GM04503 (cell line): ENCODE measurements at places on chromosomes 13 and 19.

DNA sequence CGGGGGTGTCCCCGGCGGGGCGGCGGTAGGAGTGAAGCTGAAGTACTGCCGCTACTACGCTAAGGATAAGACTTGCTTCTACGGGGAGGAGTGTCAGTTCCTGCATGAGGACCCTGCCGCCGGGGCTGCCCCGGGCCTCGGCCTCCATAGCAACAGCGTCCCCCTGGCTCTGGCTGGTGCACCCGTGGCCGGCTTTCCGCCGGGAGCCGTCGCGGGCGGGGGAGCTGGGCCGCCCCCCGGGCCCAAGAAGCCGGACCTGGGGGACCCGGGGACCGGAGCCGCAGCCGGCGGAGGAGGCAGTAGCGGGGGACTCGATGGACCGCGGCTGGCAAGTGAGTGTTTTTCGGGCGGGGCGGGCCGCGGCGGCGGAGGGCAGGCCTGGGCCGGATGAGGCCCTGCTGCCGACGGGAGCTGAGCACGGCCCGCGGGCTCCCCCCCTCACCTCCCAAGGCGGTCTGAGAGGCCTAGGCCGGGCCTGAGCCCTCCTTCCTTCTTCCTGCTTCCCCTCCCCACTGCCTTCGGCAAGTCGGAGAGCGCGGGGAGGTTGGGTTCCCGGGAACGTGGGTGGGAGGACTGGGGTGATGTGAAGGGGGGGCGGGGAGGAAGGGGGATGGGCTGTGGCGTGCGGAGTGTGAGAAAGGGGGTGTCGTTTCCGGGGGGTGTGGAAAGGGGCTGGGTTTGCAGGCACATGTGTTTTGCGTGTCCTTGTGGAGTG is 568 bp downstream of the PAN3 start:
- peak; percentile 39 for DNase-seq

- DNase-seq, result no peak
Observed at GRCh38 chr19:23365222-23365621, 30.0 kb downstream of the ZNF91 start.

- DNase-seq, result no peak
Observed at GRCh38 chr13:88675347-88675996, 1004.3 kb downstream of the SLITRK5 start.

GRCh38 chr13:80858131-80858530 is 517.2 kb upstream of the SPRY2 start:
- DNase-seq, result no peak

- no peak for DNase-seq
Observed at GRCh38 chr13:112868308-112868707, 100.7 kb upstream of the MCF2L start.

DNA sequence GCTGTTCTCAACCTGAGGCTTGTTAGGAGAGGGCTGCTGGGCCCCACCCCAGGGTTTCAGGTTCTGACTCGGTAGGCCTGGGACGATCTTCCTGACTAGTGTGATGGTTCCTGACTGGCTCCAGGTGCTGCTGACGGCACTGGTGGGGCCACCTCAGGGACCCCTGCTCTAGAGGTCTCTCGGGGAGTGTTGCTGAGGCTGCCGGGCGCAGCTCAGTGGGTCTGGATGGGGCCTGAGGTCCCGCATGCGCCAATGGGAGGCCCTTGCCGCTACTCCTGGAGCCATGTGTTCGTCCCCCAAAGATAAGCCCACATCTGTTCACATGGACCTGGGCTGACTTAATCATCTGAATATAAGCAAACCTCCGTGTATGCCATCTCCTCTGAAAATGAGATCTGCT is 133.0 kb downstream of the ATP11A start:
- DNase-seq, result no peak

DNA sequence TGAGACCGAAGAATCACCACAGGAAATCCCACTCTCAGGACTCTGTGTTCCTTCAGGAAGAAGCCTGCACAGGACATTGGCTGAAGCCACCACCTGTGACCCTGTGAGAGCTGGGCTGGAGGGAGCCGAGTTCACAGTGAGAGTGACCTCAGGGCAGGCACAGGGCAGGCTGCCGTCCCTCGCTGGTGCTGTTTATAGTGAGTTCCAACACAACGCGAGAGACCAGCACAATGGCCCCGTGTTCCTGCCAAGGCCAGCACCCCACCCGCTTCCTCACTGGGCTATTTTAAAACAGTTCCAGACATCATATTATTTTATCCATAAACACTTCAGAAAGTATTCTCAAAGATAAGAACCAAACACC is 18.4 kb upstream of the GAS6 start:
- DNase-seq, result no peak

DNA sequence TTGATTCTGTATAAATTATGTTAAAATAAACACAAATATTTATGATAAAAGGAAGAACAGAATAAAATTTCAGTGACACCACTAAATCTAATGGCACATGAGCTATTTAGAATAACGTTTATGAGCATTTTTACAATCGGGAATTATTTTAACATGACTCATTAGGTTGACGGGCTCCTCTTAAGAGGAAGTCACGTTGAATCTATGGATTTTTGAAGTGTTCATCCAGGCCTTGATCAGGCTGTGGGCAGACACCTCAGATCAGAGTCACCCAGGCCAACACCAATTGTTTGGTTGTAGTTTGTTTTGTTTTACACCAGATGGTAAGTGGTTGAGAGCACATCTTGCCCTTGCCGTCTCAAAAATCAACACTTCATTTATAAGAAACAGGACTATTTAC is 257.8 kb downstream of the FOXO1 start:
- no peak for DNase-seq

DNA sequence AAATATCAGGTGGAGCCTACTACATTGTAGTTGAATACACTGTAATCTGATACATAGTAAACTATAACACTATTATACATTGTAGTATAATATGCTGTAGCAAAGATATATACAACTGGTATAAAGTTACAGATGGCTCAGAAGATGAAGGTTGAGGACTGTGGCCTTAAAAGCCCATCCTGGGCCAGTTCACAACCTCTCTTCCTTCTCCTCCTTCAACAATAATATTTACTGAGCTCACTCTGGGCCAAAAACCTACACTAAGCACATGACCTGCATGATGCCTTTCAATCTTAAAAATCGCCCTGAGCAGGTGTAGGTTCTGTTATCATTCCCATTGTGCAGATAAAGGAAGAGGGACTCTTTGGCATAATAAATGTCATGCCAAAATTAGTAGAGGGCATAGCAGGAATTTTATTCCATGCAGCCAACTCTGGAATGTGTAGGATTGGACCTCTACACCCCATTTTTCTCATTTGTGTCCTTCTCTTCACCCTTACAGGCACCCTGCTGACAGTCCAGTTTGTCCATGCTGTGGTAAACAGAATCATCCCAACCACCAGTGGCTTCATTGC is 14.6 kb upstream of the SIN3B start:
- DNase-seq, result no peak

GRCh38 chr13:51557875-51558612 is 26.2 kb upstream of the WDFY2 start:
- peak; percentile 54 for DNase-seq

- no peak for DNase-seq
Observed at GRCh38 chr13:65855242-65855805, 1374.8 kb downstream of the PCDH9 start.

GRCh38 chr13:72403396-72404010 is 323.9 kb downstream of the MZT1 start:
- no peak for DNase-seq

GRCh38 chr19:52336791-52337381 is 843 bp downstream of the ZNF610 start:
- no peak for DNase-seq

GRCh38 chr13:75986818-75987217 is 350.7 kb downstream of the LMO7 start:
- DNase-seq, result no peak

GRCh38 chr13:32734511-32734910 is 148.3 kb downstream of the PDS5B start:
- DNase-seq, result no peak

DNA sequence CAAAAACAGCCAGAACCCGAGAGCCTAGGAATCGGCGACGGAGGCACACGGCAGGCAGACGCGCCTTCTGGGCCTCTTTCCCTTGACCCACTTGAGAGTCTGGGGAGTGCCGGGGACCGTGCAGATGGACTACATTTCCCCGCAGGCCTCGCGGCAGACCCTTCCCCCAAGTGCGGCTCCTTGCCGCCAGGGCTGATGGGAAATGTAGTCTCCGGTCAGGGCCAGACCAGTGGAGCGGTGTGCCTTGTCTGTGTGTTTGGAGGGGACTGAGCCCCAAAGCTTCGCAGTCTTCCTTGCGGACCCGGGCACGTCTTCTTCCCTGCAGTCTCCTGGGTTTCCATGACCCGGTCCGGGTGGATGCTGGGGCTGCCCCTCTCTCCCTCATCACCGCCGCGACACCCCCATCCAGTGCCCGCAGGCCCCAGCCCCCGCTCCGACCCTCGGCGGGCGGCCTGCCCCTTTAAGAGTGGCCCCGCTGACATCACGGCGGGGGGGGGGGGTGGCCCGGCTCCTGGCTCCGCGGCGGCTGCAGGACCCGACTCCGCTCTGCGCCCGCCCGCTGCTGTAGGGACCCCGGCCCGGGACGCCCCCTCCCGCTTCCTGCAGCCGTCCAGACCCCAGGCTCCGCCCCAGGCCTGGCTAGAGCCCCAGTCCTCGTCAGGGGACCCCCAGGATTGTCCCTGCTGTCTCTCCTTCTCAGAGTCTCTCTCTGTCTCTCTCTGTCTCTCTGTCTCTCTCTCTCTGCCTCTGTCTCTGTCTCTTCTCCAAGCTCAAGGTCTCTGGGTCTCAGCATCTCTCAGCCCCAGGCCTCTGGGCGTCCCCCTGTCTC is 758 bp upstream of the CACNG7 start:
- DNase-seq, result no peak

DNA sequence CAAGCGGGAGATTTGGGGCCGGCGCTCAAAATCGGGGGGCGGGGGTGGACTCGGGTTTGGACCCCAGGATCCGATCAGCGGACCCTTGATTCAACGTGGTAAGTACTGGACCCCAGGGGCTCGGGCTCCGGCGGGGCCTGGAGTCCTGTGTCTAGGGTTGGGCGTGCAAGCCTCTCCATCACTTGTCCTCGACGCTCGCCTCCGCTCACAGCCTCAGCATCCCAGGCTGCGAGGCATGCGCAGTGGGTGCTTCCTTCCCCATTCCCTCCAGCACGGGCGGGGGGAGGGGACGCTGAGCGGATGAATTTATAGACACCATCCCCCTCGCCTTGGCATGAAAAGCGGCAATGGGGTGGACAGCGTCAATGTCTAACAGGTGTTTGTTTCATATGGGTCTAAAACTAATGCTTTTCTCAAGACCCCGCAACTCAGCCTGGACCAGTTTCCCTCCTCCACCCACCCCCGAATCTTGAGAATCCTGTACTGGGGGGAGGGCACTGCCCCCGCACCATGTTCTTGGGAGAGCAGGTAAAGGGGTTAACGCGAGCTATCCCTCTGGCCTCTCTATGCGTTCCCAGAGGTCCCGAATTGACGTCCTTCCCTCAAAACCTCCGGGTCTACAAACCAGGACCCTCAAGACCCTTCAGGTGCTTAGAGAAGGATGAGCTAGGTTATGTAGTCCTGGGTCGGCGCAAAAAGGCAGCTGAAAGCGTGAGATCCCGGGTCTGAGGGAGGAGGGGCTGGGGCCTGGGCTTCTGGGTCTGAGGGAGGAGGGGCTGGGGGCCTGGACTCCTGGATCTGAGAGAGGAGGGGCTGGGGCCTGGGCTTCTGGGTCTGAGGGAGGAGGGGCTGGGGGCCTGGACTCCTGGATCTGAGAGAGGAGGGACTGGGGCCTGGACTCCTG is 579 bp downstream of the CPT1C start:
- no peak for DNase-seq

DNA sequence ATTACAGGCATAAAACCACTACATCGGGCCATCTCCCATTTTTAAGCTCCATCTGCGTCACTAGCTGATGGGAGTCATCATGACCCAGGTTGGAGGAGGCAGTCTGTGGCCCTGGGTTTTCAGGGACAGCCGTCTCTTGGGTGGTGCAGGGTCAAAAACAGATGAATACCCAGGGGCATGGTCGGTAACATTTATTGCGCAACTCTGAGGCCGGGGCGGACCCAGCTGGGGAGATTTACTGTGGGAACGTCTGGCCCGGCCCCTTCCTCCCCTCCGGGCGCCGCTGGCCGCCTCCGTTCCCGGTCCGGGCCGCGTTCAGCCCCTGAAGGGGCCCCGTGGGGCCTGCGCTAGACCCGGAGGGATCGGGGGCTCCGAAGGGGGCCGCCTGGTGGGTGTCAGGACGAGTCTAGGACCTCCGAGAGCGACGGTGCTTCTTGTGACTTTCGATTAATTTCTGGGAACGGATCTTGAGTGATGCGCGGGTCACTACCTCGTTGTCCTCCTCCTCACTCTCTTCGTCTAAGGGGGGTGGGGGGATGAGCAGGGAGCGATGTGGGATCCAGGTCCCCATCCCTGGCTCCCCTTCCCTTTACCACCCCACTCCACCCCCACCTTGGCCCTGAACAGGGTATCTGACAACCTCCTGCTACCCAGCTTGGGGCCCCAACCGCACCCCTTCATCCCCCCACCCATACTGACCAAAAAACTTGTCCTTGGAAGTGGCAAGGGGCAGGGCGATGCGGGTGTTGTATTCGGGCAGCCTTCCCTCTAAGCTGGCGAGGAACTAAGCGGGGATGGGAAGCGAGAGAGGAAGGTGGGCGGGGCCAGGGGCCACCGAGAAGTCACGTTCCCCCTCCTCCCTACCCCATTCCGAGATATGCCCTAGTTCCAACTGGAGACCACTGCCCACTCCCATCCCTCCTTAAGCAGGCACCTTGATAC is 1.6 kb upstream of the RGL3 start:
- no peak for DNase-seq

- no peak for DNase-seq
Observed at GRCh38 chr13:23609874-23610576, 39.8 kb downstream of the TNFRSF19 start.

- no peak for DNase-seq
Observed at GRCh38 chr13:101942038-101942437, 459.8 kb downstream of the FGF14 start.

- DNase-seq, result peak; percentile 59
Observed at GRCh38 chr13:110338441-110339101, 31.5 kb downstream of the COL4A2 start.

DNA sequence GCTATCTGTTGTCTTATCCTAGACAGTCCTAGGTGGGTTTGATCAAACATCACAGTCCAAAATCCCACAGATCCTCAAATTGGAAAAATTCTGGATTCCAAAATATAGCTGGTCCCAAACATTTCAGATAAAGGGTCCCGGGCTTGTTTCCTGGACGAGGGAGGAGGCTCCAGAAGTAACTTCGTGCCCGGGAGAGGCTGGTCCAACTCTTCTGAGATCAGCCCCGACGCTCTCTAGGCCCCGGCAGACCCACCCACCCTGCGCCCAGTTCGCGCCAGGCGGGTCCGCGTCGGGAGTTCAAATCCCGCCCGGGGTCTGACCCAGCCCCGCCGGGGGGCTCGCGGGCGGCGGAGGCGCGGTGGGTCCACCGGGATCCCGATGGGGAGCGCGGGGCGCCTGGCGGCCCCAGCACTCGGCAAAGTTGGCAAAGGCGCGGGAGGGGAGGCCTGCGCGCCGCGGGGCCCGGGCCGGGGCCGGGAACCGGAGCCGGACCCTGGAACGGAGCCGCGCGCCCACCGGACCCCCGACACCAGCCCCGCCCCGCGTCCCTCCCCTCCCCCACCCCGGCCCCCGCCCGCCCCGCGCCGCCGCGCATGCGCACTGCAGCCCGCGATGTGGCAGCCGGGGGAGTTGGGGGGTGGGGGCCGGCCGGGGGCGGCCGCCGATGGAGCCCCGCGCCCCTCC is 513 bp downstream of the MIER2 start:
- DNase-seq, result peak; percentile 9
